ENCODE measurements at places on chromosomes 5 and 9.

DNA sequence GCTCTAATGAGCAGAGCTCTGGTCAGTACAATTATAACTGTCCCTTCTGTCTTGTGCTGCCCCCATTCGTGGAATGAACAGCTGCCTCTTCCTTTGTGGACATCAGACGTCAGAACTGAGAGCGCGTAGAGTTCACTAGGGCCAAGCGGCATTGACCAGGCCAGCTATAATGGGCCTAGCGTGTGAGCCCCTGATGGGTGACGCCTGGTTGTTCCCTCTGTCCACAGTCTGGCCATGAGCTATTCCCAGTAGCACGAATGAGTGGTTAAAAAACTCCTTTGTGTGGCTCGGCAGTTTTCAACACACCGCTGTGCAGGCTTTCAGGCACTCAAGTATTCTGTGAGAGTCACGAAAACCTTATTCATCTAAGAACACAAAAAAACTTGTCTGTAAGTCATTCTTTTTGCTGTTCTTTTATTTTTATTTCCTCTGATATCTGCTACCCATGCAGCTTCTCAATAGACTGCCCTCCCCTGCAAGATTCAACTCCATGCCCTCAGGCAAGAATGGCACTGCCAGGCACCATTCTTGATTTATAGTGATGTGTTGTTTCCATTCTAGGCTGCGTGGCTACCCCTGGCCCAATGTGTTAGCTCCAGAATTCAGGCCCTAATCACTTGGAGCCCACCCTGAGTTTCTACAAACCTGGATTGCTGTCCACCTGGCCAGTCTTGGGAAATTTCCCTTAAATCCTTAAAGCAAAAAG is 52.5 kb downstream of the ANKDD1B start:
- peak; percentile 5 for DNase-seq

DNA sequence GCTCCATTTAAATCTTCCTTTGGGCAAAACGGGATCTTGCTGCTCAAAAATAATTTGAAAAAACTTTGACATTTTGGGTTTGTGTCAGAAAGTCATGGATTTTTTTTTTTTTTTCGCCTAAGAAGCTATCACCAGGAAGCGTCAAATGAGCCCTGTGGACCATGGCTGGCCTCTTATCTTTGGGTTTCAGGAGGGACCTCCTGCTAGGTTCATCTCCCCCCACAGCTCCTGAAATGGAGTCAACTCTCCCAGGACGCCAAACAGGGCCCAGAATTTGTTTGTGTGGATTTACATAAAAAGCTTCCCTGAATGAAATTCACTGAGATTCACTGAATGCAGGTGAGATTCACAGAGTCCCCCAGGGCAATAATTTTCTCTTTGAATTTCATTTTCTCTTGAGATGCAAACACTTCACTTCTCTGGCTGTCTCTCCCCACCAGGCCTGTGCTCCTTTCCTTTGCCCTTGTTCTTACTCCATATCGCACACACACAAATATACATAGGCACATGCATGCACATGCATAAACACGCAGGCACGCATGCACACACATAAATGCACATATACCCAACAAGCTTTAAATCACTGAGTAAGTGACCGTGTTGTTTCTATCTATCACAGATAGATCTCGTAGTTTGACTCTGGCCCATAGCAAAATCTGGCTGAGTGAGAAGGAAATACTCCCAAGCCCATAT is 55.3 kb upstream of the GALNT10 start:
- DNase-seq = no peak

DNA sequence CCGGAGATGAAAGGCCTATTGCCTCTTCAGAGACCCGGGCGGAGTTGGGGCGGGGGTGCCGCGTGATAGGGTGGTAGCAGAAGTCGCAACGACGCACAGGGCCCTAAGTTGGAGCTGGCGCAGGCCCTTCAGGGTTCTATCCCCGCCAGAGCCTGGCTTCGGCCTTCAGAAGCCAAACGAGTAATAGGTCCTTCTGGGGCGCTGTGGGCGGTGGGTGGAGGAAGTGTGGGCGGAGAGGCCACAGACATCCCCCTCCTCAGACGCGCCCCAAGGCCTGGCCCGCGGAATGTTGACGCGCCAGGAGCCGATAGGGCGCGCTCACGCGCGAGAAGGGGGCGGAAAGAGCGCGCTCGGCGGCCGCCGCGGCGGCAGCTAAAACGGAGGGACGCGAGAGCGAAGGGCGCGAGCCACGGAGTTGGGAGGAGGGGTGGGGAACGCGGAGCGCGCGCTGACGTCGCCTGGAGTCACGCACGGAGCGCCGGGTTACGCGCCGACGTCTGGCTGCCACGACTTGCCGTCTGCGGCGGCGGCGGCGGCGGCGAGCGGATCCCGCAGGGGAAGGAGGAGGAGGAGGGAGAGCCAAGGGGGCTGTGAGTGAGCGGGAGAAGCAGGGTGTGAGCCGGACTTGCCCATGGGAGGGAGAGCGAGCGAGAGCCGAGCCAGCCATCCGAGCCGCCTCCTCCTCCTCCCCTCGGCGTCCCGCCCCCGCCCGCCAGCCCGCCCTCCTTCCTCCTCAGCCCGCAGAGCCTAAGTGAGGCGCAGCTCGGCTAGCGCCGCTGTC is 6.4 kb upstream of the PURA start:
- DNase-seq = peak; percentile 91

DNA sequence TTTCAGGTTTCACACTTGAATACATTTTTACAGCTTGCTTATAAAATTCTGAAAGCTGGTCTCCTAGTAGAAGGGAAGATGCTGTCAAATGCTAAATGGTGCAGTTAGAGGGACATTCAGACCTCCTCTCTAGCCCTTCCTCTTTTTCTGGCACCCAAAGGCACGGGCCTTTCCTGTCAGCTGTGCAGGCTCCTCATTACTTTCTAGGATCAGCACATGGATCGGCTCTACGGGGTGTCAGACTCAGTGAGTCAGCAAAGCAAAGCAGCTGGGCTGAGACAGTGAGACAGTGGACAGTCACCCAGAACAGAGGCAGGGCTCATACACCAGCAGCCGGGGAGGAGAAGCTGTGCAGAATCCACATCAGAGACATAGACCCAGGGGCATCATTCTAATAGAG is 80.0 kb upstream of the TNC start:
- DNase-seq = no peak

DNA sequence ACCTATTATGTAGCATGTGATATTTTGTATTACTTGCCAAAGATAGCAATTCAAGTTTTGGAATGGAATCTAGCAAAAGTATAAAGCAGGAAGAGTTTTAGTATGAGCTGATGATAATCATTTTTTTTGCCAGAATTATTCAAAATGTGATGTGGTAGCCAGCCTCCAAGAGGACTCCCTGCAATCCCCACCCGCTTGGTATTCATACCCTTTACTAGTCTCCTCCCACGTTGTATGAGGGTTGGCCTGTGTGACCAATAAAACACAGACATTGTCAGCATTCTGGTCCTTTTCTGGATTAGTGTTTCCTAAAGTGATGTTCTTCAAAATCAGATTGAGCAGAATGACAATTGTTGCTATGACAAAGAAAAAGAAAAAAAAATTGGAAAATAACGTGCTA is 63.8 kb downstream of the TARS1 start:
- DNase-seq = no peak

GRCh38 chr9:114272739-114273431 is 50.0 kb upstream of the ORM1 start:
- DNase-seq = no peak

- no peak for DNase-seq
These were observed 236.6 kb downstream of the DEPDC1B start for GRCh38 chr5:60463179-60463868.

DNA sequence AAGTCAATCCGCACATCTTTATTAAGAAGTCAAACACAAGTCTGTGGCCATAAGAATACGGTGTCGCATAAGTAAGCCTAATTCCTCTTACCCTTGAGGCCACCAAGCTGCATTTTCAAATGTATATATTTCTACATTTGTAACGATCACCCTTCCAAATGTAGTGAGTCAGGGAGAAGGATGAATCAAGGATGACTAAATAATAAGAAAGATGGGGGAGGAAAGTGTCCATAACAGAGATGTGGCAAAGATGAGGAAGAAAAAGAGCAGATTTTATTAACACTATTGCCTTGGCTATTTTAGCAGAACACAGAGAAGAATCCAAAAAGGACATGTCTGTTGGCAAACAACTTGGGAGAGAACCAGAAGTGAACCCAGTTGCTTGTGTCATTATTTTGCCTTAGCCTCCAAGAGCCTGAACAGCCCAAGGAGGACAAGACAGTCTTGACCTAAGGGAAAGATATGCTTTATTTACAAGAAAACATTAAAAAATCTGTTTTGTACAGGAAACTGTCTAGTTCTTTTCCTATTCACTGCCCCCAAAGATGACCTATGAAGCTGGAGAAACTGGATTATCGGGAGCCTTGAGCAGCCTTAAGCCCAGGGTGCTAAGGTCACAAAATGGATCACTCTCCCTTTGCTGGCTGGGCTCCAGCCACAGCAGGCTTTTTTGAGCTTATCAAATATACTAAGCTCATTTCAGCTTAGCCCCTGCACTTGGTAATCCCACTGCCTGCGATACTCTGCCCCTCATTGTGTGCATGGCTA is 101.5 kb downstream of the PLCXD3 start:
- no peak for DNase-seq

GRCh38 chr9:21479152-21479702 is 2.9 kb downstream of the IFNE start:
- DNase-seq = no peak

- DNase-seq = no peak
These were observed 51.9 kb downstream of the TGFBI start for GRCh38 chr5:136080483-136081216.

GRCh38 chr9:101139082-101139481 is 110.6 kb downstream of the PLPPR1 start:
- DNase-seq = peak; percentile 86

DNA sequence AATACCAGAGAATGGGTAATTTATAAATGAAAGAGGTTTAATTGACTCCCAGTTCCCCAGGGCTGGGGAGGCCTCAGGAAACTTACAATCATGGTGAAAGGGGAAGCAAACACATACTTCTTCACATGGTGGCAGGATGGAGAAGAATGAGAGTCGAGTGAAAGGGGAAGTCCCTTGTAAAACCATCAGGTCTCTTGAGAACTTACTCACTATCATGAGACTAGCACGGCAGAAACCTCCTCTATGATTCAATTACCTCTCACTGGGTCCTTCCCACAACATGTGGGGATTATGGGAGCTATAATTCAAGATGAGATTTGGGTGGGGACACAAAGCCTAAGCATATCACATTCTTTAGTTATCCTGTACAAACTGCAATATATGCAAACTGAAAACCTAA is 609.4 kb downstream of the MTRR start:
- no peak for DNase-seq

- DNase-seq = peak; percentile 15
These were observed 13.6 kb downstream of the UBE2D2 start for GRCh38 chr5:139574641-139575312.

- no peak for DNase-seq
These were observed 37.3 kb downstream of the CFAP77 start for GRCh38 chr9:132447346-132447745.

DNA sequence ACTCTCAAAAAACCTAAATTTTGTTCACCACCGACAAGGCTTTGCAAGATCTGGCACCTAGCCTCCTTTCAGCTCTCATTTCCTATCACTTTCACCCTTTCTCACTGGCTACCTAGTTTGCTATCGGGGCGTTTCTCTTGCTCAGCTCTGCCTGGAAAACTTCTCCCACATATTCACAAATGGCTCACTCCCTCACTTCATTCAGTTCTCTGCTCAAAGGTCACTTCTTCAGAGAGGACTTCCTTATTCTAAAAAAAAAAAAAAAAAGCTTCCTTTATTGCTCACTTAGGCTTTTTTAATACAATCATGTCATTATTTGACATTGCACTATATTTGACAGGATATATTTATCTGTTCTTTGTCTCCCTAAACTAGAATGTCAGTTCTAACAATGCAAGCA is 2.1 kb upstream of the SLC25A46 start:
- DNase-seq = no peak

GRCh38 chr5:6832994-6833393 is 119.8 kb downstream of the TENT4A start:
- no peak for DNase-seq

GRCh38 chr5:33829430-33829829 is 62.4 kb downstream of the ADAMTS12 start:
- DNase-seq = no peak

DNA sequence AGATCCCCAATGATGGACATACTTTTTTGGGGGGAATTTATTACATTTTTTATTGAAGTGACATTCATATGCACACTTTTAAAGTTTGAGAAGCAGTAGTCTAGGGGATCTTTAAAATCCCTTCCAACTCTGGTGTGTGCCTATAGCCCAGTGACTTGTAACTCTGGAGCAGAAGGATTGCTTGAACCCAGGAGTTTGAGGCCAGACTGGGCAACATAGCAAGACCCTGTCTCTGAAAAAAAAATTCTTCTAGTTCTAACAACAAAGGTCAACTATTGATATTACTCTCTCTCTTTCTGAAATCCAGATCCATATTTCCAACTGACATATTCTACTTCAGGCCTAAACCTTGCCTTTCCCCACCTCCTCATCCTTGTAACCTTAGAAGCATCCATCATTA is 148.2 kb upstream of the SPRY4 start:
- no peak for DNase-seq

DNA sequence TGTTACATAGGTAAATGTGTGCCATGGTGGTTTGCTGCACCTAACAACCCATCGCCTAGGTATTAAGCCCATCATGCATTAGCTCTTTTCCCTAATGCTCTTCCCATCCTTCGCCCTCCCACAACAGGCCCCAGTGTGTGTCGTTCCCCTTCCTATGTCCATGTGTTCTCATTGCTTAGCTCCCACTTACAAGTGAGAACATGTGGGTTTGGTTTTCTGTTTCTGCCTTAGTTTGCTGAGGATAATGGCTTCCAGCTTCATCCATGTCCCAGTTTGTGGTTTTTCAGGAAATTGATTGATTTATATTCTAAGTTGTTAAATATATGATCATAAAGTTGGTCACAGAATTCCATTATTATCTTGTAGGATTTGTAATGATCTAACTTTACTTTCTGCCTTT is 85.3 kb upstream of the CAST start:
- no peak for DNase-seq

DNA sequence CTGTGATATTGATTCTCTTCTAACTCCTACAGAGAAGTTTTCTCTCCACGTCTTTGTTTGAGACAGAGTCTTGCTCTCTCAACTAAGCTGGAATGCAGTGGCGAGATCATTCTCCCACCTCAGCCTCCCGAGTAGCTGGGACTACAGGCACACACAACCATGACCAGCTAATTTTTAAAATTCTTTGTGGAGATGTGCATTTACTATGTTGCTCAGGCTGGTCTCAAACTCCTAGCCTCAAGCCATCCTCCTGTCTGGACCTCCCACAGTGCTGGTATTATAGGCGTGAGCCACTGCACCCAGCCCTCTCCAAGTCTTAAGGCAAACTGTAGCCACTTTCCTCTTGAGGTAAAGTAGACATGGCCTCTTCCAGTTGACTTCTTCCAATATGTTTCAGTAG is 72.2 kb downstream of the SNX18 start:
- no peak for DNase-seq

Data from NCI-H345 (cell line).